IPS-NIHi11 (cell line): ENCODE measurements at places on chromosomes 16 and 17.

DNA sequence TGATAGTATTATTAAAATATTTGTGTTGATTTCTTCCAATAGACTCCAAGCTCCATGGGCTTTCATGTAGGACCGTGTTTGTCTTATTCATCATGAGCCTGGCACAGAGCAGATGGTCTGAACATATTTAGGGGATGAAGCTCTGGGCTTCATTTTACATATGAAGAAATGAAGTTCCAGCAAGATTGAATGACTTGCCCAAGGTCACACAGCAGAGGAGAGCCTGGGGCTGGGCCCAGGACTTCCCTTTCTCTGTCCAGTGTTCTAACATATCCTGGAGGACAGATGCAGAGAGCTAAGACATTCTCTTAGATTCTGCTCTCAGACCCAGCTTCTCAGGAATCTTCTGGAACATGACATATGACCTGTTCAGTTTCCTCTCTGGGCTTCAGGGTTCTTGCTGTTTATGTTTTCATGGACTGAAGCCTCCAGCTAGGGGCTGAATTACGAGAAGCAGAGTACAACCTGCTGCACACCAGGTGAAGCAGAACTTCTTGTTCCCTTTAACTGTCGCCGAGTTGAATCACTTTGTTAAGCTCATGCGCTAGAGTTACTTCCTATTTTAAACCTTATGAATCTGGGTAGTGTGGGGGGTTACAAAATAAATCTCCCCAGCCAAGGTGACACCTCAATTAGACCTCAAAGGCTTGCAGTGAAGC, 53.6 kb downstream of the GPRC5B start:
- no peak for DNase-seq

DNA sequence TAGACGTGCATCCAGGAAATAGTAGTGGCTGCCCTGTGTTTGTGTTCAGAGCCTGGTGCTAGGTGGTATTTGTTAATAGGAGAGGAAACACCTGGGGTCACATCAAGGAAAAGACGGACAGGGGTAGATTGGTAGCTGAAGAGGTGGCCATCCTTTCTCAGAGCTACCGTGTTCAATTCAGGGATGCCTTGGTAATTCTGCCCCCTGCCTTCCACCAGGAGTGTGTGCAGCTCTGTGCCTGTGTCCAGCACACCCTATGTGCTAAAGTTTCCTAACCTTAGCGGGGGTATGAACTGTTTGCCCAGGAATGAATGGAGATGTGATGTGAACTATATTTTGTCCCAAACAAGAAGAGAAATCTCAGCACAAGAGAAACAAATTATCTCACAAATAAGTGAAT, 174.1 kb upstream of the MPHOSPH6 start:
- peak; percentile 49 for DNase-seq

GRCh38 chr16:717450-718245, 2.7 kb downstream of the METRN start:
- DNase-seq, result no peak

DNA sequence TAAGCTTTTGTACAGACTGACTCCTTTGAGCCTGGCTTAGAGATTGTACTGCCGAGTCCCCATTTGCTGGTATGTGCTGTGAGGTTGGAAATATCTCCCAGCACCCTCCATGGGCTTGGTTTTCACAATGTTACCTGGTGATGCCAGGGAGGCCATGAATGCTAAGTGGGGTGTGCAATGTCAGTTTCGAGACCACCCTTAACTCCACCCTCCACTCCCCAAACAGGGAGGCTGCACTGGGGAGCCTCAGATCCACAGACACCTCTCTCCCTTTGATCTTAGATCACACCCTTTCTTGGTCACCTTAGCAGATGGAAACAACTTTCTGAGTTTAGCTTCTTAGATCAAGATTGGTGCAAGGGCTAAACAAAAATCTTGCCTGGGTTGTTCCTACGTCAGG, 28.6 kb upstream of the PIK3R6 start:
- no peak for DNase-seq

DNA sequence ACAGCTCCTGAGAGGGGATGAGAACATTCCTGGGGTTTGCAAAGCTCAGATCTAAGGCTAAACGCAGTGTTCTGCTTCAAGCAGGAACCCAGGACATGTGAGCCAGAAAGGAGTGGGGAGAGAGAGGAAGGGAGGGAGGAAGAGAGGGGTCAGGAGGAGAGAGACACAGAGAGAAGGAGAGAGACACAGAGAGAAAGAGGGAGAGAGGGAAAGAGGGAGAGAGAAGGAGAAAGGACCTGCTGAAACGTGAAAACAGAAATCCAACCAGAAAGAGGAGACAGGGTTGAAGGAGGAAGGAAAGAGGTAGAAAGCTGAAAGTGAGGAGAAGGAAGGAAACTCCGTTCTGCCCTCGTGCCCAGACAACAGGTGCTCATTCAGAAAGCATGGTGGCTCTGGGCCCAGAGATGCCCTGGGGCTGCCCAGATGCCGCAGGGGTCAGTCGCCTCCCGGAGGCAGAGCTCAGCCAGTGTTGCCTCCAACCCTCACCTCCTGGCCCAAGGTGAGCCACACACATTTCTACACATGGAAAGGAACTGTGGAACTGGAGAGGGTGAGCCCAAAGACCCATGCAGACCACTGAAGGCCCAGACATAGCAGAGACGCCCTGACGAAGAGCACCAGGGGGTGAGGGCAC, 49.0 kb upstream of the ENPP7 start:
- no peak for DNase-seq

GRCh38 chr17:8659758-8660410, 29.4 kb upstream of the MYH10 start:
- no peak for DNase-seq

- DNase-seq, result no peak
Measured at GRCh38 chr17:47816947-47817346, 4.6 kb downstream of the OSBPL7 start.

DNA sequence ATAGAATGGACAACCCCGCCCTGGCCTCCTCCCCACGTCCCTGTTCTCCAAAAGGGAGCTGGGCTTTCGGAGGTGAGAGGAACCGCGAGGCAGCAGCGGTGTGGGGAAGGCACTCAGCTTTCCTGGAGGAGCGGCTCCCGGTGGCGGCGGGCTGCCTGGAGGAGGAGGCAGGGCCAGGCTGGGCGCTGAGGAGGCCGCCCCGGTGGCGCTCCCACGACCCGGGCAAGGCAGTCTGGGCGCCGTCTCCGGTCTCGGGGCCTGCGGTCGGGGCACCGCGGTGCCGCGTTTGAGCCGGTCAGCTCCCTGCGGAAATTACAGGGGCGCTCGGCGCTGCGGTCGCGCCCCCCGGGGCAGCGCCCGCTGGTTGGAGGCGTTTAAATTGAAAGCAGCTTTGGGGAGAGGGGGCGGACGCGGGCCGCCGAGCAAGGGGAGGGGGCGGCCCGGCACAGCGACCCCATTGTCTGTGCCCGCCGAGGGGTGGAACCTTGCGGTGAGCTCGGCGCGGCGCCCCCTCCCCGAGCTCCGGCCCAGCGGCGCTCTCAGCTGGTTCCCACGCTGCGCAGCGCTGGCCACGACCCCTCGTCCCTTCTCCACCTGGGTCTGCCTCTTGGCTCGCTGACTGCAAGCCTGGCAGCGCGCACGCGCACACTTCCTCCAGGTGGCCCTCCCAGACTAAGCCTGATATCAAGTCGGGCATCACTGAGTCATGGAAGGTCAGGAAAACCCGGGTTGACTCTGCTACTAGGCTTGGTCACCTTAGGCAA, 58.7 kb upstream of the DLX4 start:
- peak; percentile 82 for DNase-seq

DNA sequence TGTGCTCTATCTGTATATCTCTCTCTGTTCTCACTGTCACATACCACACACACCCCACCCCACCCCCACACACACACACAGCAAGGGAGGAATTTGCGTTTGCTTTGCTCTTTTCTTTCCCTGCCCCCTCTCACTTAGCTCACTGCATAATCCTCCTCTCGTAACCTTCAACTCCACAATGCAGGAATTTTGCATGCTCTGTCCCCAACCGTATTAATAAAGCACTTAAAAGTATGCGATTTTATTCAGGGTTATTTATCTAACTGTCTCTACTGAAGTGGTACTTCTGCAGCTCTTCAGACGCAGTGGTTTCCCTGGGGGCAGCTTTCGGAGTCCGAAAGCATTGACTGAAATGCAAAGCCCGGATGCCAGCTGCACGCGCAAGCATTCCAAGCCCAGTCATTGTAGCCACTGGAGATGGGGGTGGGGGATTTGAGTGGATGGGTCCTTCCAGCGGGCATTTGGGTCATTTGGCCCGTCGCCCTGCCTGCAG, 105.4 kb upstream of the RBFOX1 start:
- peak; percentile 34 for DNase-seq

GRCh38 chr16:1929578-1930337, 11.5 kb upstream of the HS3ST6 start:
- peak; percentile 96 for DNase-seq

- DNase-seq, result no peak
Measured at GRCh38 chr16:23453338-23454052, 506 bp upstream of the COG7 start.

GRCh38 chr17:57531648-57532504, 213.2 kb downstream of the CCDC182 start:
- DNase-seq, result no peak

- DNase-seq, result no peak
Measured at GRCh38 chr16:79036541-79036940, 564.0 kb downstream of the MAF start.

DNA sequence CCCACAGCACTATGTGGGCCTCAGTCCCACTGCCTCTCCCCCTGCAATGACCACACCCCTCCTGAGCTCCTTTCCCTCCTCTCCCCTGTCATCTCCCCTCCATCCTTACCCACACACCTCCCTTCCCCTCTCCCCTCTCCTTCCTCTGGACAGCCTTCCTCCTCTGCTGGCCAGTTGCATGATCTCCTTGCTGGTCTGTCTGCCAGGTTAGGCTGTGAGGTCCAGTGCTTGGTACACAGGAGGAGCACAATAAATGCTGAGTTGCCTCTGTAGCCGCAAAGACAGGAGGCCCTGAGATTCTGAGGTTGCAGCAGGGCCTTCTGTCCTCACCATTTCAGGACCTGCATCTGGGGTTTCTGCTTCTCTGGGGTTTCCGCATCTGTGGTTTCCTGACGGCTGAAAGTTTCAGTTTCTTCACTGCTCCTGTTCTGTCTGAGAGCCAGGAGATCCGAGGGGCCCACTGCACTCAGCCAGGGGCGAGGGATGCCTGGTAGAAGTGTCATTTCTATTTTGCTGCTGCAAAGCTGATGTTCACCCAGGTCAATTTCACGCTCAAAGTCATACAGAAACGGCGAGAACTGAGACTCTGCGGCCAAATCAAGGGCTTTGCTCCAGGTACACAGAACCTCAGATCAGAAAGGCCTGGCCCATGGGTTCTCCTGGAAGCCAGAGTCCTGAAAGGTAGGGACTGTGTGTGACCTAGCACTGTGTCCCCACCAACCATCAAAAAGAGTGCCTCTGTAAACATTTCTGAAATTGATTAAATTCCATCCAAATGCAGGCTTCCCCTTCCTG, 4.6 kb upstream of the SLC12A3 start:
- no peak for DNase-seq

DNA sequence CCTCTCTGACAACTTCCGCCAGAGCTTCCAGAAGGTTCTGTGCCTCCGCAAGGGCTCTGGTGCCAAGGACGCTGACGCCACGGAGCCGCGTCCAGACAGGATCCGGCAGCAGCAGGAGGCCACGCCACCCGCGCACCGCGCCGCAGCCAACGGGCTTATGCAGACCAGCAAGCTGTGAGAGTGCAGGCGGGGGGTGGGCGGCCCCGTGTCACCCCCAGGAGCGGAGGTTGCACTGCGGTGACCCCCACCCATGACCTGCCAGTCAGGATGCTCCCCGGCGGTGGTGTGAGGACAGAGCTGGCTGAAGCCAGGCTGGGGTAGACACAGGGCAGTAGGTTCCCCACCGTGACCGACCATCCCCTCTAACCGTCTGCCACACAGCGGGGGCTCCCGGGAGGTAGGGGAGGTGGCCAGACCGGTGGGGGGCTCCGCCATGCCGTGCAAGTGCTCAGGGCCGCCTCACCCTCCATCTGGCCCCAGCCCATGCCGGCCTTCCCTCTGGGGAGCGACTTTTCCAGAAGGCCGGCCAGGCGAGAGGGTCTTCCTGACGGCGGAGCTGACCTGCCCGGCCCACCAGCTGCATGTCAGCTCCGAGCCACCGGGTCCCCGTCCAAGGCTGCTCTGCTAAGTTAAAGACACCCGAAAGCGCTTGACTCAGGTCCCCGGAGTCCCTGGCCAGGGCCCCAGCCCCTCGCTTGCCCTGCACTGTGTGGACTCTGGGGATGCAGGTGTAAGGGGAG, 7.4 kb downstream of the SSTR5 start:
- no peak for DNase-seq
